Stimulated activated CD8-positive, alpha-beta memory T cell treated with anti-CD3 and anti-CD28 coated beads, Interleukin-7, amount 100 ng/mL, for 1 hour (primary cell): ENCODE measurements at places on chromosomes 6 and 20.

- DNase-seq = no peak
These were observed 1.2 kb downstream of the REM1 start for GRCh38 chr20:31476294-31476585.

- no peak for DNase-seq
These were observed 40.2 kb downstream of the HBS1L start for GRCh38 chr6:135014353-135014832.

DNA sequence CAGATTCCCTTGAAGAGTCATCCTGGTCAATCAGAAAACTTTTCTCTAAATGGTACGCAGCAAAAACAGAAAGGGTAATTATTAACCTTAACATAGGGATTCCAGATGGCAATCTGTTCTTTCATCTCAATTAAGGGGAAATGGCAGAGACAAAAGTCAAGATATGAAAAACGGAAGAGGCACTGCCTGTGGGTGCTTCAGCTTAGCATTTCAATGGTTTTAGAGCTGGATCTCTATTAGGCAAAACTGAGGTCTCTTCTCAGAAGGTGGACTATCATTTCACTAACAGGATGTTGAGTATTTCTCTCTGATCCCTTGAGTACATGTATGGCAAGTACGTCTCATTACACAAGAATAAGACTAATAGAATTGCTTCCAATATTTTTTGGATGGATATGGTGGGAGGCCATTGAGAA is 296.9 kb downstream of the HIVEP2 start:
- no peak for DNase-seq

DNA sequence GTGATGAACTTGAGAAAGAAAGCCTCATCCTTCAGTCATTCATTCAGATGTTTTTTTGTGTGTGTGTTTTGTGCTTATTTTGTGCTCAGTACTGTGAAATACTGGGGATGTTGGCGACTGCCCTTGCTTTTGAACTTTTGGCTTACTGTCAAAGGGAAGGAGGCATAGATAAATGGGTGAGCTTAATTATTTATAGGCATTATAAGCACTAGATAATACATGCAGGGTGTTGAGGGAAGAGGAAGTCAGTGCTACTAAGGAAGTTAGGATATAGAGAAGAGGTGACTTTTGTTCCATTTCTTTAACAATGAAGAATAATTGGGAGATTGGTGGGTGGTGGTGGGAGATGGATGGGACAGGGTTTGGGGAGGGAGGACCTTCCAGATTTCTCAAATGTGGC is 23.6 kb downstream of the XRN2 start:
- no peak for DNase-seq

GRCh38 chr6:137017081-137017480 is 27.7 kb downstream of the IL20RA start:
- no peak for DNase-seq

GRCh38 chr20:51198876-51199523 is 176.1 kb upstream of the KCNG1 start:
- no peak for DNase-seq

GRCh38 chr20:25439328-25439727 is 31.9 kb downstream of the GINS1 start:
- DNase-seq = no peak
